SK-N-SH (cell line): ENCODE measurements at places on chromosomes 5 and 9.

- no peak for DNase-seq
- H3K4me1 ChIP-seq, result no peaks in the 10 kb centered on the region
- no peaks in the 10 kb centered on the region for H3K36me3 ChIP-seq
- no peaks in the 10 kb centered on the region for H3K27me3 ChIP-seq
- H3K27ac ChIP-seq, result no peak overlapping the region; the same call in 1 of the 2 replicates
- no peak overlapping the region for H3K4me3 ChIP-seq
Measured at GRCh38 chr5:91052977-91053740, 330.0 kb downstream of the ARRDC3 start.

- H3K27ac ChIP-seq, result no peak overlapping the region
- no peak for DNase-seq
- peaks cover 20% of the 10 kb centered on the region; the same call in 1 of the 2 replicates for H3K36me3 ChIP-seq
- H3K4me1 ChIP-seq, result 0 out of 2 replicates have a peak, but pooled peaks cover 8% of the 10 kb centered on the region
- H3K27me3 ChIP-seq, result no peaks in the 10 kb centered on the region
Measured at GRCh38 chr9:134712926-134713325, 71.3 kb downstream of the COL5A1 start.

DNA sequence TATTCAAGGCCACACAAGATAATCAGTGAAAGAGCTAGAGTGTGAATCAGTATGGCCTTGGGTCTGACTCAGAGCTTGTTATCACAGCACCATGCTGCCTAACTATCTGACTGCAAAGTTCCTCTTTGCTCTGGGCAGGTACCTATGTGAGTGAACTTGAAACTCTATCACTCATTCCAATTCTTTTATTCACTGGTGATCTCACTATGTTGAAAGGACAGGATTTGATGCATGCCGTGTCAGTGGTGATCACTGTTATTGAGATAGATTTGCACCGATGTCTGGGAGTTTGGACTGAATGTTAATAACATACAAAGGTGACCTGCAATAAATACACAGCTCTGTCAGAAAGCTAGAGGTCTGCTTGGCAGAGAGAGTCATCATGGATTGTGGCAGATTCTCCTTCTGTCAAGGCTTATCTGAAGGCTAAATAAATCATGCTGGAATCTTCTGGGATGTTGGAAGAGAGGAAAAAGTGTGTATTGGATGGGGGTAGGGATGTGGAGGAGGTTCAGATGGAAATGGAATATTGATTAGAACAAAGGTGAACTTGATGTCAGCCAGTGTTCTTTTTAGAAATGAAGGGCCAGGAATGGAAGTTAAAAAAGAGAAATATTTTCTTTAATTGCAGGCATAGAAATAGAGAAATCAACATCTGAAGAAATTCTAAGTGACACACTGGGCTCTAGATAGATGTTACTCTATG lies 91.8 kb upstream of the TNC start:
- peaks cover 17% of the 10 kb centered on the region for H3K4me1 ChIP-seq
- H3K27me3 ChIP-seq, result no peaks in the 10 kb centered on the region
- no peak overlapping the region for H3K4me3 ChIP-seq
- H3K27ac ChIP-seq, result peak overlapping the region; percentile 89
- DNase-seq, result no peak

GRCh38 chr5:31416547-31416946 lies 115.3 kb downstream of the DROSHA start:
- no peak overlapping the region for H3K4me3 ChIP-seq
- H3K4me1 ChIP-seq, result peaks cover 11% of the 10 kb centered on the region
- no peak for DNase-seq
- H3K27me3 ChIP-seq, result no peaks in the 10 kb centered on the region
- H3K27ac ChIP-seq, result no peak overlapping the region

DNA sequence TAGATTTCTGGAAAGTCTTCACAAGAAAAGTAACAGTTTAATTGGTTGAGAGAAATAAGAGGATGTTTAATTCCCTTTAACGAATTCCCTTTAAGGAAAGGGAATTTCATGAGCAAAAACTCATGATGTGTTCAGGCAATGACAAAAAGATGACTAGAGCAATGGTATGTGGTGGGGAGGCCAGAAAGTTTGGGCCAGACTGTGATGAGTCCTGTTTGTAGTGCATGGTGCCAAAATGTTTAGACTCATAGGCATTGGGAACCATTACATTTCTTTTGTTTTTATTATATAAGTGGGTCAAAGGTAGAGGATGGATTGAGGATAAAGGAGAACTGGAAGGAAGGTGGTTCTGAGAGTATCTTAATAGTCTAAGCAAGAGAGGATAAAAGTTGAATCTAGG lies 10.9 kb downstream of the CNTRL start:
- DNase-seq, result no peak
- H3K4me3 ChIP-seq, result no peak overlapping the region
- no peaks in the 10 kb centered on the region for H3K27me3 ChIP-seq
- no peak overlapping the region for H3K27ac ChIP-seq
- H3K36me3 ChIP-seq, result peaks cover 5% of the 10 kb centered on the region; the same call in 1 of the 2 replicates

DNA sequence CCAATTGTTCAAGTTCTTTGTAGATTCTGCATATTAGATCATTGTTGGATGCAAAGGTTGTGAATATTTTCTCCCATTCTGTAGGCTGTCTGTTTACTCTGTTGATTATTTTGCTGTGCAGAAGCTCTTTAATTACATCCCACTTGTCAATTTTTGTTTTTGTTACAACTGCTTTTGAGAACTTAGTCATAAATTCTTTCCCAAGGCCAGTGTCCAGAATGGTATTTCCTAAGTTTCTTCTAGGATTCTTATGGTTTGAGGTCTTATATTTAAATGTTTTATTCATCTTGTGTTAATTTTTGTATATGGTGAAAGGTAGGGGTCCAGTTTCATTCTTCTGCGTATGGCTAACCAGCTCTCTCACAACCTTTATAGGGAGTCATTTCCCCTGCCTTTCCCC lies 116.5 kb downstream of the CPLANE1 start:
- H3K36me3 ChIP-seq, result peaks cover 45% of the 10 kb centered on the region
- H3K27me3 ChIP-seq, result no peaks in the 10 kb centered on the region
- H3K27ac ChIP-seq, result no peak overlapping the region
- no peak overlapping the region for H3K4me3 ChIP-seq

DNA sequence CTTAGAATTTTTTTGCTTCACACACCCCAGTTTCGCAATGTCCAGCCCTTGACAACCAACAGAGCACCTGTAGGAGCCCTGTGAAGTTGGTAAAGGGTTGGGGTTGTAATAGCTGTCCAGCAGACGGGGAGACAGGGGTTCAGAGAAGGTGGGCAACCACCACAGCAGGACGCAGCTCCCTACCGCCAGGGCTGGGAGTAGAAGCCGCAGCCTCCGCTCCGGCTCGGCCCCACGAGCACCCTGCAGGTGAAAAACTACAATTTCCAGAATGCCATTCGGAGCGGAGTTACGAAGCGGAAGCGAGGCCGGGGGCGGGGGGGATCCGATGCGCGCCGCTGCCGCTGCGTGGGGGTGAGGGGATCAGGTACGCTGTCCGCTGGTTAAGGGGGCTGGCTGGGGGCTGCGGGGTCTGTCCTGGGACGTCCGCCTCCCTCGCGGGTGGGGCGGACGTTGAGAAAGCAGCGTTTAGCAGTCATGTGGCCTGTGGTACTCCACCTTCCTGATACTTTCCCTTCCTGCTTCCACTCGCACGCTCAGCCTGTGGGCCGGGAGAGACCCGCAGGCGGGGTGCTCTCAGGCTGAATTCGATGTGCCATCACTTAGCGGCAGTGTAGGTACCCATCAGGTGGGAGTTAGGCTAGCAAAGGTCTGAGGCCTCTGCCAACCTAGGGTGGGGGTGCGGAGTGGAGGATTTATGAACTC lies at the start of gene TRMT10B:
Gene TRMT10B, plus strand, starts transcription at position 317 of the 702 bp plus-strand sequence. CDS start 8,127 bp downstream, outside the sequence.
- H3K27ac ChIP-seq, result peak within 1 kb of the TSS; percentile 76
- peaks cover 6% of the 10 kb centered on the region; the same call in 1 of the 2 replicates for H3K4me1 ChIP-seq
- DNase-seq, result peak; percentile 93
- H3K4me3 ChIP-seq, result peak within 1 kb of the TSS; percentile 84
- no peaks in the 10 kb centered on the region for H3K36me3 ChIP-seq
- H3K27me3 ChIP-seq, result no peaks in the 10 kb centered on the region

GRCh38 chr9:70257991-70258691 lies 637 bp upstream of the SMC5 start:
- H3K4me3 ChIP-seq, result peak overlapping the region; percentile 88
- H3K36me3 ChIP-seq, result peaks cover 18% of the 10 kb centered on the region
- DNase-seq, result peak; percentile 30
- peaks cover 18% of the 10 kb centered on the region for H3K4me1 ChIP-seq
- H3K27me3 ChIP-seq, result no peaks in the 10 kb centered on the region

DNA sequence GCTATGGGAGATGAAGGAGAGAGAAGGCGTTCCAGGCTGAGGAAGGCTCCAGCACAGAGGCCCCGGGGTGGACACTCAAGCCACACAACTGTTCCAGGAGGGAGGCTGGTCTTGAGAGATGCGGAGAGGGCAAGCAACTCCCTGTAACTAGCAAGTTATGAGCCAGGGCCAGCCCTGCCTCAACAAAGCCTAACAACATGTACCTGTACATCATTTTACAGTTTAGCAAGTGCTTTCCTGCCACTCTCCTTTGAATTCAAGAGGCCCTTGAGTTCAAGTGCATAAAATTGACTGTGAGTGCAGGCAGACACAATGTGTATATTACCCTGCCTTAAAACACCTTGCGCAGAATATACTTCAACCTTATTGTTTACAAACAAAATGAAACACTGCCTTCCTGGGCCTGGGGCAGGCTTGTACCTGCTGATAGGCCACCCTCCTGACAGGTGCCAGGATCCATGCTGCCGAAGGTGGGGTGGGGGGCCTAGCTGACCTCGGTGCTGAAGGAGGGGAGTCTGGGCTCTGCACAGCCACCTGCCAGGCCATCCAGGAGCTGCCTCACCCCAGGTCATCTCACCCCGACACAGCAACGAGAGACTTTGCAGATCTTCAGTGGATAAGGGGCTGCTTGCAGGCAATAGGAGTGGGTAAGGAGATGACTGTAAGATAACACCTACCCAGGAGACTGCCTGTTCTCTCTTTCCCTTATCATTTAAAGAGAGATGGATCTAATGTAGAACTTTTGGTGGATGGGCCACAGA lies 80.0 kb downstream of the PPARGC1B start:
- no peaks in the 10 kb centered on the region for H3K36me3 ChIP-seq
- no peak overlapping the region for H3K4me3 ChIP-seq
- no peak overlapping the region for H3K27ac ChIP-seq
- no peak for DNase-seq

DNA sequence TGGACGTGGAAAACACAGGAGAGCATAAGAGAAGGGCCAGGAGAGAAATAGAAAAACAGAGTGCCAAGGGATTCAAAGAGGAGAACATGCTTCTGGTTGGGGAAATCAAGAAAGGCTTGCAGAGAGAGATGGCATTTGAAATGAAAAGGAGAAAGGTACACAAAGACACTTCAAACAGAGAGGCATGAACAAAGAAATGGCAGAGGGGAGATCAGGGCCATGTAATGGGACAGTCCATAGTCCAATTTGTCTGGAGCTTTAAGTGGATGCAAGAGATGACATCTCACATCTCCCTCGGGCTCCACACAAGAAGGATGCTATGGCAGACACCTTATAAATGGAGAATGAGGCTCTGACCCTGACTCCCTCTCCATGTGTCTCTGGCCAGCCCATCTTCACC lies 331.1 kb downstream of the MLLT3 start:
- H3K4me3 ChIP-seq, result no peak overlapping the region
- H3K27ac ChIP-seq, result no peak overlapping the region
- no peaks in the 10 kb centered on the region for H3K36me3 ChIP-seq
- H3K27me3 ChIP-seq, result no peaks in the 10 kb centered on the region

- no peak for DNase-seq
- H3K27ac ChIP-seq, result no peak overlapping the region
- no peaks in the 10 kb centered on the region for H3K27me3 ChIP-seq
- no peaks in the 10 kb centered on the region; the same call in 1 of the 2 replicates for H3K4me1 ChIP-seq
Measured at GRCh38 chr9:87512311-87512710, 14.6 kb downstream of the DAPK1 start.

DNA sequence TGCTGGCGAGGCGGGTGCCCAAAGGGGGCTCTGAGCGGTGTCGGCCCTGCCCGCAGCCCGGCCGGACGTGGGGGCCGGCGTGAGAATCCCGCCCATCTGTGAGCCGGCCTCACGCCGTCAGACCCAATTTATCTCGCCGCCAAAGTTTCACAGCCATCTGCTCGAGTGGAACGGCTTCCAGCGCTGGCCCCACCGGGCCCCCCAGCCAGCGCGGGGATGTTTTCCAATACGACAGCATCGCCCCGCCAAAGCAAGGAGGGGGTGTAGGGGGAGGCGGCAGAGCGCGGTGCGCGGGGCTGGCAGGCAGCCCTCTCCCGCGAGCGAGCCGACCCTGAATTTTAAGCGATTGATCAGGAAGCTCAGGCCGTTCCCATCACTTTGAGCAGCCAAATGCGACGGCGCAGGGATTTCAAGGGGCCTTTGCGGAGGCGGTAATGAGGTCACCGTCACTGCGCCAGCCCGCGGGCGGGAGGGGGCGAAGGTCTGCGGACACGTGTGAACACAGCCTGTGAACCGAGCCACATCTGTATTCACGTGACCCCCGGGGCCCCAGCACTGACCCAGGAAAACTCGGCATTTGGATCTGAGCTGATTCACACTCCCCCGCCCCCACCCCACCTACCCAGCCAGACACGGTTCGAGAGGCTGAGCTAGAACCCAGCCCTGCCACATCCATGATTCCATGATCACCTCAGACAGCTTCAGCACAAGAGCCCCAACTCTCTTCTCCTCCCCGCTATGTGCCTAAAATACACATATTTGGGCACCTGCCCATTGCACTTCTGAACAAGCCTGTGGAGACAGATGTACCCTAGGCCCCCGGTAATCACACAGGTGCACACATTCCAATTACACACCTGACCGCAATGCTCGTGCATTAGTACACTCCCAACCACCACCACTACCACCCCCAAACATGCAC lies 47.8 kb upstream of the PSD2 start:
- DNase-seq, result peak; percentile 76
- no peak overlapping the region for H3K27ac ChIP-seq
- no peaks in the 10 kb centered on the region for H3K27me3 ChIP-seq

GRCh38 chr5:138641547-138642298 lies 66.5 kb upstream of the HSPA9 start:
- H3K36me3 ChIP-seq, result no peaks in the 10 kb centered on the region
- no peak overlapping the region for H3K4me3 ChIP-seq
- H3K27ac ChIP-seq, result no peak overlapping the region
- H3K27me3 ChIP-seq, result no peaks in the 10 kb centered on the region; the same call in 1 of the 2 replicates
- DNase-seq, result peak; percentile 74

GRCh38 chr5:51194671-51195070 lies 188.6 kb upstream of the ISL1 start:
- H3K27me3 ChIP-seq, result no peaks in the 10 kb centered on the region
- DNase-seq, result peak; percentile 13
- H3K4me1 ChIP-seq, result no peaks in the 10 kb centered on the region
- H3K4me3 ChIP-seq, result no peak overlapping the region
- H3K36me3 ChIP-seq, result no peaks in the 10 kb centered on the region

GRCh38 chr5:168529374-168530234 lies 499 bp downstream of the FBLL1 start:
- peak; percentile 80 for DNase-seq
- H3K27me3 ChIP-seq, result no peaks in the 10 kb centered on the region
- no peaks in the 10 kb centered on the region for H3K4me1 ChIP-seq
- peak overlapping the region; percentile 30; the same call in 1 of the 2 replicates for H3K27ac ChIP-seq
- H3K36me3 ChIP-seq, result no peaks in the 10 kb centered on the region
- H3K4me3 ChIP-seq, result peak overlapping the region; percentile 32; the same call in 1 of the 2 replicates

- H3K27me3 ChIP-seq, result no peaks in the 10 kb centered on the region
- no peak overlapping the region for H3K4me3 ChIP-seq
- no peak overlapping the region for H3K27ac ChIP-seq
Measured at GRCh38 chr9:135962696-135963307, 1.6 kb upstream of the UBAC1 start.
